ENCODE measurements at places on chromosomes 3 and 15.

DNA sequence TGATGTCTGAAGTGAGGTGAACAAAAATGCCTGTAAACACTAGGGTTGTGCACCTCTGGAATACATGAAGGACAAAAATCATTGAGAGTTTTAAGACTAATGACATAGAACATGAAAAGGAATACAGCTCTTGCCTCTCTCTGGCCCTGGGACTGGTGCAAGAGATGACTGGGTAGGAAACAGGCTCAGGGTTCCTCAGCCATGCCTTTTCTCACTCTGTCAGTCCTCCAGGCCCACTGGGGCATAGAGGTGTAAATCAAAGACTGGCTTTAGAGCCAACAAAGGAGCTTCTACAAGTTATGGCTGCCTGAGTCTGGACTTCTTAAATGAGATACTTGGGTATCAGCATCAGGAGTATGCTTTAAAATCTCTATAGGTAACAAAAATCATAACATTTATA, 554.7 kb upstream of the KCNMB2 start:
- DNase-seq = no peak
- H3K4me1 ChIP-seq = no peaks in the 10 kb centered on the region
- no peak overlapping the region for H3K4me3 ChIP-seq
- H3K27ac ChIP-seq = no peak overlapping the region

- no peak for DNase-seq
- H3K27me3 ChIP-seq = no peaks in the 10 kb centered on the region
- peaks cover 4% of the 10 kb centered on the region for H3K4me1 ChIP-seq
- H3K36me3 ChIP-seq = no peaks in the 10 kb centered on the region
- no peak overlapping the region for H3K4me3 ChIP-seq
Observed at GRCh38 chr3:190605385-190605784, 91.5 kb downstream of the IL1RAP start.

DNA sequence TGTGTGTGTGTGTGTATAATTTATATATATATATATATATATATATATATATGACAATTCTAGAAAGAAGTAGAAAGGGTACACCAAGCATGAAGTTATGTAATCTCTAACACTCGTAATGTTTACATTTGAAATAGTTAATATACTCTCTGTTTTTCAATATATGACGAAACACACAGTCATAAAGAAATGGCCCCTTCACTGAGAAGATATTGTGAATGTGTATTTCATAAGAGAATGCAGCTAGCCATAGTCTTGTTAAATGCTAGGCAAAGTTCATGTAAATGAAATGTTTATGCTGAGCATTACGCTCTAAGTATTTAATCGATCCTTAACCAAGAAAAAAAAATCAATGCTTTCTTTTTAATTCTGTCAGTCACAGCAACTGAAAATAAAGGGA, 154.7 kb upstream of the TSPAN3 start:
- no peak for DNase-seq
- no peaks in the 10 kb centered on the region for H3K36me3 ChIP-seq
- no peak overlapping the region for H3K4me3 ChIP-seq
- no peaks in the 10 kb centered on the region for H3K4me1 ChIP-seq

DNA sequence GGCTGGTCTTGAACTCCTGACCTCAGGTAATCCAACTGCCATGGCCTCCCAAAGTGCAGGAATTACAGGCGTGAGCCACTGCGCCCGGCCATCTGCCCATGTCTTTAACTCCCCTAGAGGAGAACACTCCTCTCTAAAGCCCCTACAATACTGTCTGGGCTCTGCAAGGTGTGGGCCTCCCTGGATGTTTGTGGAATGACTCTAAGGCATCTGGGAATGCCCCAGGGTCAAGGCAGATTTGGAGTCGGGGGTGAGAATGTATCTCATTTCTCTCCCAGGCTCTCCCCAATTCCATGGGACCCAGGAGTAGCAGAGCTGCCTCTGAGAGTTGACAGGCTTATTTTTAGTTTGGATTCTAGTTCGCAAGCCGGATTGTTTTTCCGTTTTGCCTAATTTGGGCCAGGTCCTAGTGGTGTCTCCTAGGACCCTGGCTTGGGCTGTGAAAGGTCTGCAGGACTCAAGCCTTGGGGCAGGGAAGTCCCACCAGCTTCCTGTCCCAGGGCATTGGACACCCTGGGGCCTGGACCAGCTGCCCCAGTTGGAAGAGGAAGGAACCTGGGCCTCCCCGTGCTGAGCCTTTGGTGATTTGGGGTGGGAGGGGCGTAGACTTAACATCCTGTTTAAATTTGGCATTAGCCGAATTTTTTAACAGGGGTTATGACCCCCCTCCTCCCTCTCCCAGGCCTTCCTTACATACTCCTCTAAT, 53.5 kb downstream of the MAGEF1 start:
- DNase-seq = no peak
- H3K4me3 ChIP-seq = no peak overlapping the region
- H3K4me1 ChIP-seq = peaks cover 3% of the 10 kb centered on the region
- no peaks in the 10 kb centered on the region for H3K36me3 ChIP-seq
- no peaks in the 10 kb centered on the region for H3K27me3 ChIP-seq

GRCh38 chr3:180382638-180383180, 219.3 kb upstream of the TTC14 start:
- no peaks in the 10 kb centered on the region for H3K36me3 ChIP-seq
- DNase-seq = no peak
- no peaks in the 10 kb centered on the region for H3K4me1 ChIP-seq

GRCh38 chr15:51796847-51797401, 32.5 kb upstream of the TMOD3 start:
- H3K4me1 ChIP-seq = peaks cover 3% of the 10 kb centered on the region
- DNase-seq = no peak
- no peaks in the 10 kb centered on the region for H3K27me3 ChIP-seq
- H3K4me3 ChIP-seq = no peak overlapping the region

DNA sequence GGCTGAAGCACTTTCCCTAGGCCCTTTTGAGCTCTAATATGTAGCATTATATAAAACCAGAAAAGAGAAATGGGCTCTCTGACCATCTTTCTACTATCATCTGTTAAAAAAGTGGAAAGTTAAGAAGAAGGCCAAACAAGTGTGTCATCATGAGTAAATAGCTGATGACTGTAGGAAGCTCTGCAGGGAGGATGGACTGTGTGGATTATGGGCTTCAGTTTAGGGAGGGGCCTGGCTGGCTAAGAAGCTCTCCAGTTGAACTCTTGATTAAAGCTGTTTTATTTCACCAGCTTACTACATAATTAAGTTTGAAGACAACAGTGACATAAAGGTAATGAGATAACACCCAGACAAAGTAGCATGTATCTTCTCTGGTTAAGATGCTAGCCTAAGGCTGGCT, 30.6 kb downstream of the INTS14 start:
- peaks cover 18% of the 10 kb centered on the region for H3K36me3 ChIP-seq
- H3K27ac ChIP-seq = no peak overlapping the region
- DNase-seq = no peak
- no peak overlapping the region for H3K4me3 ChIP-seq
- no peaks in the 10 kb centered on the region for H3K27me3 ChIP-seq

DNA sequence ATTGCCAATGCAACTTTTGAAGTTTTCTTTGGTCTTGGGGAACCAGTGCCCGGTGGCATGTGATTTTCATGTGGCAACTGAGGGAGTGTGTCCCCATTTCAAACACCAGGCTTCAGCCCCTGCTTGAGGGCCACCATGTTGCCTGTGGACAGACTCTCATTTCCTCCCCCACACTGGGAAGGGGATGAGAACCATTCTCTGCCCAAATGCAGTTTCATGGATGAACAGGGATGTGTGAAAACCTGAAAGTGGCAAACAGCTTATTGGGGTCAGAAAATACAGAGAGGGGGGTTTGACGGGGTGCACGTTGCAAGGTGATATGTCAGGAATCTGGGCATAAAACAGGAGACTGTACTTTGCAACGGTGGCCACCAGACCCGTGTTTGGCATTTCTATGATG, 6.3 kb downstream of the FAM107A start:
- DNase-seq = no peak
- peaks cover 42% of the 10 kb centered on the region for H3K4me1 ChIP-seq
- no peak overlapping the region for H3K4me3 ChIP-seq
- H3K27ac ChIP-seq = no peak overlapping the region
- H3K36me3 ChIP-seq = peaks cover 28% of the 10 kb centered on the region

GRCh38 chr3:194482196-194482593, 4.6 kb downstream of the ATP13A3 start:
- no peaks in the 10 kb centered on the region for H3K27me3 ChIP-seq
- H3K27ac ChIP-seq = no peak overlapping the region
- H3K4me1 ChIP-seq = peaks cover 17% of the 10 kb centered on the region
- H3K36me3 ChIP-seq = peaks cover 8% of the 10 kb centered on the region

DNA sequence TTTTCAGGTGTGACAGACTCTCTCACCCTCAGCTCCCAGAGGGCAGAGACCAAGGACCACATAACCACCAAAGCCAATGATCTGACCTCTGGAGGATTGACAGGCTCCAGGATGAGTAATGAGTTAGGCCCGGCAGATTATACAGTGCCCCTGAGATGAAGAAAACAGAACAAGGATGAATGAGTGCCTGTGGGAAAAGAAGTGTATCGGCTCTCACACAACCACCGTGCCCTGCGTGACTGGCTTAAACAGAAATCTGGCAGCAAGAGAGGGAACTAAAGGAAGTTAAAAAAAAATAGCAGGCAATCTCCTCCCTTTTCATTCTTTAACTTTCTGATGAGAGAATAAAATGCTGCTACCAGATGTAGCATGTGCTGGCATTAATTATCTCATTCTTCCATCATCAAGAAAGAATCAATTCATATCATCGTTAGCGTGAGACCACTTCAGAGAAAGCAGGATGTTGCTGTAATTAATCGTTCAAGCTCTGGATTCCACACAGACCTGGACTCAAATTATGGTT, 227.5 kb upstream of the COL8A1 start:
- no peak for DNase-seq
- H3K4me1 ChIP-seq = no peaks in the 10 kb centered on the region
- no peak overlapping the region for H3K27ac ChIP-seq
- no peaks in the 10 kb centered on the region for H3K36me3 ChIP-seq

DNA sequence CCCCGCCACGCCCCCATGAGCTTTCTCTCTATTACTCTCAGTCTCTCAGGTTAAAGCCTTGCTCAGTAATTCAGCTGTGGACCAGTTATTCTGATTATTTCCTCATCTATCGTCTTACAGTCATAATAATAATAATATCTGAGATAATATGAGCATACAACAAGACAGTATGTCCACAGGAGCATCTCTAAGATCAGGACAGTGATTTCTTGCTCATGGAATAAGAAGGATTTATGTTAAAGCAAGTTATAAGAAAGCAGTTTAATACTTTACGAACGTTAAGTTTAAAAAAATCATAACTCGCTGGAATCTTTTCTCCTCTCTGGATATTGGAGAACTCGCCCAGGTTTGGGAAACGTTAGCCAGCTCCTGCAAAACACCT, 643 bp upstream of the LMCD1 start:
- no peak for DNase-seq
- H3K27me3 ChIP-seq = no peaks in the 10 kb centered on the region
- H3K36me3 ChIP-seq = no peaks in the 10 kb centered on the region
- H3K4me3 ChIP-seq = peak overlapping the region; percentile 53
- H3K4me1 ChIP-seq = peaks cover 77% of the 10 kb centered on the region

GRCh38 chr3:159711560-159712333, 276.9 kb upstream of the IL12A start:
- DNase-seq = no peak
- peak overlapping the region; percentile 0 for H3K27ac ChIP-seq
- H3K27me3 ChIP-seq = no peaks in the 10 kb centered on the region

DNA sequence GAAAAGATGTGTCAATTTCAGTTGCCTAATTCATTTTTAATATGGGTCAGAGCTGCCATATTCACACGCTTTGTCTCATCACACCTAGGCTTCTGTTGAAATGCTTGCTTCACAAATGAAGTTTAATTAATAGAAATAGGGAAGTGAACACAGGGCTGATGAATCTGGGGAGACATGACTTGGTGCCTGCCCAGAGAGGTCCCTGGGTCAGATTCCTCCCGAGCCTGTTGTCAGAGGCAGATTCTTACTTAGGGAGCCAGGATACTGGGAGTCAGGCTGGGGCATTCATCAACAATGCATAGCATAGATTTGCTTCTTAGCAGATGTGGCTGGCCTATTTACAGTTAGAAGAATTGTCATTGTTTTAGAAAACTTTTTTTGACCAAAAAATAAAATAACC, 90.6 kb downstream of the CACNA1D start:
- no peak overlapping the region for H3K27ac ChIP-seq
- no peaks in the 10 kb centered on the region for H3K27me3 ChIP-seq
- no peak for DNase-seq
- no peak overlapping the region for H3K4me3 ChIP-seq
- H3K36me3 ChIP-seq = no peaks in the 10 kb centered on the region

DNA sequence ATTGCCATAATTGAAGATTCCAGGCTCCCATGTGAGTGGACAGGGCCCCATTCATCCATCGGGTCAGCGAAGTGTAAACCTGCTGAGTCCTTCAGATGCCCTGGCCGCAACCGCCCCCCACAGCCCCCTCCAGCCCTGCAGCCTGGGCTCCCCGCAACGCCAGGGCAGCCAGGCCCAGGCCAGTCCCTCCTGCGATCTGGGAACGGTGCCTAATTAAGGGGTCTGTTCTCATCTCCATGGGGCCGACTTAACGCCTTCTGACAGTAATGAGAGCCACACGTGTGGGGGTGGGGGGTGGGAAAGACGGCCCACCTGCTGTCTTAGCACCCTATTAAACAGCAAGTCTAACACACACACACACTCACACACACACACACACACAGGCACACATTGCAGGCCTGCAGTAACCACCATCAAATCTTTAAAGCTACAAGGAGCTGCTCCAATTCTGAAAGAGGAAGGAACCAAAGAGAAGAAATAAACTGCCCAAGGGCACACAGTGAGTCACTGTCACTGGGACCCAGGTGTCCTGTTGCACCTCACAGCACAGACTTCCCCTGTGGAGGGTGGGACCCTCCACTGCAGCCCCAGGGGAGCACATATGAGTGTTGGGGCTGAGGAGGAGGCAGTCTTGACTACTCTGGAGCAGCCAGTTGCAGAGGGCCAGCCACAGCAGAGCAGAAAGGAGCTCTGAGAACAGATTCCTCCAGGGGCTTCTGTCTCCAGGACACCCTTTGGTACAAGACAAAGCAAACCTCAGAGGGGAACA, 31.8 kb upstream of the HES1 start:
- H3K4me1 ChIP-seq = no peaks in the 10 kb centered on the region
- H3K27ac ChIP-seq = no peak overlapping the region
- H3K27me3 ChIP-seq = no peaks in the 10 kb centered on the region
- no peak for DNase-seq

GRCh38 chr3:184864000-184864399, 52.0 kb downstream of the VPS8 start:
- no peak overlapping the region for H3K27ac ChIP-seq
- H3K36me3 ChIP-seq = peaks cover 98% of the 10 kb centered on the region
- H3K27me3 ChIP-seq = no peaks in the 10 kb centered on the region
- DNase-seq = no peak

DNA sequence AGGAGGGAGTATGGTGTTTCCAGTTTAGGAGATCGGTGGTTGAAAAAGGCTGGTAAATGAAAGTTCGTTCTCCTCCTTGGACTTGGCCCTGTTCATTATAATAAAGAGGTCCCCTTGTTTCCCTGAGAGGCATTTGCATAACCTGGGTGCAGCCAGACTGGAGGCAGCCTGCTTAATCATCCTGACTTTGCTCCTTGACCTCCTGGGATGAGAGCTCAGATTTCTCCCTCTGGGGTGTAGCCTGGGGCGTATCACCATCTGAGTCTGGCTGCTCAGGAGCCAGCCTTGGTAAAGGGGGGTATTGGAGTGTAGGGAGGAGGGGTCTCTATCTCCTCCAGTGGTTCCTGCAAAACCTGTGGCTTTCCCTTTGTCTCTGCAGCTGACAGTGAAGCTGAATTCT, 21.3 kb upstream of the ACAD9 start:
- H3K4me1 ChIP-seq = no peaks in the 10 kb centered on the region
- no peak for DNase-seq
- H3K27ac ChIP-seq = no peak overlapping the region
